ENCODE measurements at places on chromosomes 2 and 18.

GRCh38 chr2:105274046-105274445 lies 32.5 kb downstream of the GPR45 start:
- DNase-seq, result no peak

- DNase-seq, result no peak
Observed at GRCh38 chr2:88085602-88086001, 18.0 kb downstream of the SMYD1 start.

- no peak for DNase-seq
Observed at GRCh38 chr2:100831831-100832230, 11.9 kb downstream of the NPAS2 start.

DNA sequence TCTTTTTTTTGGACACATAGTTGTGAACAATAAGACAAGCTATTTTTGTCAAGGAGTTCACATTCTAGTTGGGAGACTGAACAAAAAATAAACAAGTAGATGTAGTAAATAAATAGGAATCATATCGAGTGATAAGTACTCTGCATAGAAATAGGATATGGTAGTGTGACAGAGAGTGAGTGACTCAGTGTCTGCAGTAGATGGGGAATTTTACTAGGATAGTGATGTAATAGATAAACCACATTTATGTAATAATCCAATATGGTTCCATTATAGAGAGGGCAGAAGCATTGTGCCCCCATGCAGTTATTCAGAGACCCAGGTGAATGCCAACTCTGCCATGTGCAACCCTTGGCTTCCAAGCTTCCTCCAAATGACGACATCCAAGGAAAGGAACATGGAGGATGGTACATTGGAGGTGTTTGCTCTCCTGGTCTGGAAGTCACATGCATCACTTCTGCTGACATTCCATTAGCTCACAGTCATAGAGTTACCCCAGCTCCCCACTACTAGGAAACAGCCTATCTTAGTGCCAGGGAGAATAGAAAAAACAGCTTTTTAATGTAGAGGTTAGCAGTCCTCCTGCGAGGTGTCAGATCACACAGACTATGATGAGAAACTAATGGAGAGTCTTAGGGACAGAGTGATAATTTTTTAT lies 595.4 kb downstream of the NYAP2 start:
- no peak for DNase-seq
